Motor neuron (in vitro differentiated cells): ENCODE measurements at places on chromosomes 3 and 15.

- ATAC-seq, result no peak
Observed at GRCh38 chr3:52743152-52743551, 27.6 kb downstream of the NEK4 start.

DNA sequence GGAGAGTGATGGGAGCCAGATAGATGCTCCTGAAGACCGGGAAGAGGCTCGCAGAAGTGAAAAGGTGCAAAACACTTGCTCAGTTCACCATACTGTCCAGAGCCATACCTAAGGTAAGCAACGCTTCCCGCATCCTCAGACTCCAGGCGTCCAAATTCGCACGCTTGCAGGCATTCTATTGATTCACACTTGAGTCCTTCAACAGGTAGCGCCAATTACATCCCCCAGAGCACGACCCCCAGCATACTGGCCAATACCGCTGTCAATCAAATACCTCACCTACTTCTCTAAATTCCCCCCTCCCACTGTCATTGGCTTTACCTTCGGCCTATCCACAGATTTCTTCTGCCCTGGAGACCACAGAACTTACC is 361 bp upstream of the STXBP5L start:
- ATAC-seq, result no peak

DNA sequence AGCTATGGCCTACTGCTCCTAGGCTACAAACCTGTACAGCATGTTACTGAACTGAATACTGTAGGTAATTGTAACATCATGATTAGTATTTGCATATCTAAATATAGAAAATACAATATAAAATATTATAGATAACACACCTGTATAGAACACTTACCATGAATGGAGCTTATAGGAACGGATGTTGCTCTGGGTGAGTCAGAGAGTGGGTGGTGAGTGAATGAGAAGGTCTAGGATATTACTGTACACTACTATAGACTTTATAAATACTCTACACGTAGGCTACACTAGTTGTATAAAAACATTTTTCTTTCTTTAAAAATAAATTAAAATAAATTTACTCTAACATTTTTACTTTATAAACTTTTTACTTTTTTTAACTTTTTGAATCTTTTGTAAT is 224.0 kb upstream of the CBLB start:
- no peak for ATAC-seq

- ATAC-seq, result no peak
Observed at GRCh38 chr3:116808725-116809124, 99.1 kb downstream of the TUSC7 start.

GRCh38 chr3:4721511-4721911 is 228.4 kb downstream of the ITPR1 start:
- ATAC-seq, result no peak

DNA sequence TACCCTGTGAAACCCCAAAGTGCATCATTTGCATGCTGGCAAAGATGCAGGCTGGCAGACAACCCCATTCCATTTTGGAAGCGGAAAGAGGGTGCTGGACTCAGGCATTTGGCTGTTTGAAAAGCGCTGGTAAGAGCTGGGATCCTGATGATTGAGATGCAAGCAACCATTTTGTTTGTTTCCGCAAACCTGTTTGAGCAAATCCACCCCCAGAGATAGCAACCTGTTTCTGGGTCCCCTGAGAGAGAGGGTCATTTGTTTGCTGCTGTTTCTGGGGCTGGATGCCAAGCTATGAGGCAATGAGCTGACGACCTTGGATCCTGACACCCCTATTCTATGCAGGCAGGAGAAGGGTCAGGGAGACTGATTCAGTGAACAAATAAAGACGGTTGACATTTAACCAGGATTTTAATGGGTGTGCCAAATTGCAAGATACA is 9.8 kb downstream of the SLC6A1 start:
- no peak for ATAC-seq

GRCh38 chr3:149559525-149559924 is 85.0 kb downstream of the TM4SF4 start:
- no peak for ATAC-seq

DNA sequence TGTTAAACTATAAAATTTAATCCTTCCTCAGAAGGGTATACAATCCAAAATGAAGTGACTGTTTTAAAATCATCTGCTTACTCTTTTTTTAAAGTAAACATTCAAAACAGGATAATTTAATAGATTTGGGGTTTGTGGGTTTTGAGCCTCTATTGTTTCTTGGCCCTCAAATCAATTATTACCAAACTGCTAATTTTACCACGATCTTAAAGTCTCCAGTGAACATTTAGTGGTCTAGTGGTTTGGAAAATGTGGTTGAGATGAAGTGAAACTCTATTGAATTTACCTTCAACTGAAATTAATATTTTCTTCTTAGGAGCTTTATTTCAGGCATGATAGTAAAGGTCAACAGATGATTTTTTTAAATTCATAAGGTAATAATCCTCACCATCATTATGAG is 11.2 kb upstream of the ATP11B start:
- ATAC-seq, result no peak

DNA sequence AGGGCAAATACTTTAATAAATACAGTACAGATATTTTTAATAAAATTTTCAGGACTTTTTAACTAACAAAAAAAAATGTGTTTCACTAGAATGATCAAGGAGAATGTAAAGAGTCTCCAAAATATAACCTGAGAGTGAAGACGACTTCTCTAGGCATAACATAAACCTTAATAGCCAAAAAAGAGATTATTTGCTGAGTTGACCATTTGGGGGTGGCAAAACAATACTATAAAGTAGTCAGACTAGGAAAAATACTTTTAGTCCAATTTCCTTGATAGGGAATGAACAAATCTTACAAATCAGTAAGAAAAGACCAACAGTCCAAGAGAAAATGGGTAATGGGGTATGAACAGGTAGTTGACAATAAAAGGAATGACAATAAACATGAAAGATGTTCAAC is 29.4 kb upstream of the GATM start:
- no peak for ATAC-seq

DNA sequence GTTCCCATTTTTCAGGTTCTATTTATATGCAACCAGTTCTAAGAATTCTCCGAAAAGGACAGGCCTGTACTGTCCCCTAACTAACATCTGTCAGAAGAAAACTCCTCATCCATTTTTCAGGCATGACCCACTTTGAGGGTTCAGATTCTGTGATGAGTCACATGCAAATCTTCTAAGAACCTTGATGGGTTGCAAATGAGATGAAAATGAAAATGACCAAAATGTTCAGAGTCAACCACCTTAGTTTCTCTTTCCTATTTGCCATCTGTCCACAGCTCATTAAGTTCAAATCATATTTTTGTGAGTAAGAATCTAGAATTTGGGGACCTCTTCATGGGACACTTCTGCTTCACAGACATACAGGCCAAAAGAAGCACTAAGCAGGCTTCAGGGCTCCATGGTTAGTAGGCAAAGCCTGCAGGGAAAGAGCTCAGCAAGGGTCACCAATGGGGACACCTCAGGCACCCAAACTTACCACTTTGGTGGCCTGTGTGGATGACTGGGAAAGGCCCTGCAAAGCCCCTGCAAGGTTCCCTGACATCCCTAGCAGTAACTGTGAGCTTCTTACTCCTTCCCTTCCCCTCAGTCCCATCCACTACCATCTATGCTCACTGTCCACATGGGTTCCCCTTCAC is 122.0 kb downstream of the WDR76 start:
- no peak for ATAC-seq

DNA sequence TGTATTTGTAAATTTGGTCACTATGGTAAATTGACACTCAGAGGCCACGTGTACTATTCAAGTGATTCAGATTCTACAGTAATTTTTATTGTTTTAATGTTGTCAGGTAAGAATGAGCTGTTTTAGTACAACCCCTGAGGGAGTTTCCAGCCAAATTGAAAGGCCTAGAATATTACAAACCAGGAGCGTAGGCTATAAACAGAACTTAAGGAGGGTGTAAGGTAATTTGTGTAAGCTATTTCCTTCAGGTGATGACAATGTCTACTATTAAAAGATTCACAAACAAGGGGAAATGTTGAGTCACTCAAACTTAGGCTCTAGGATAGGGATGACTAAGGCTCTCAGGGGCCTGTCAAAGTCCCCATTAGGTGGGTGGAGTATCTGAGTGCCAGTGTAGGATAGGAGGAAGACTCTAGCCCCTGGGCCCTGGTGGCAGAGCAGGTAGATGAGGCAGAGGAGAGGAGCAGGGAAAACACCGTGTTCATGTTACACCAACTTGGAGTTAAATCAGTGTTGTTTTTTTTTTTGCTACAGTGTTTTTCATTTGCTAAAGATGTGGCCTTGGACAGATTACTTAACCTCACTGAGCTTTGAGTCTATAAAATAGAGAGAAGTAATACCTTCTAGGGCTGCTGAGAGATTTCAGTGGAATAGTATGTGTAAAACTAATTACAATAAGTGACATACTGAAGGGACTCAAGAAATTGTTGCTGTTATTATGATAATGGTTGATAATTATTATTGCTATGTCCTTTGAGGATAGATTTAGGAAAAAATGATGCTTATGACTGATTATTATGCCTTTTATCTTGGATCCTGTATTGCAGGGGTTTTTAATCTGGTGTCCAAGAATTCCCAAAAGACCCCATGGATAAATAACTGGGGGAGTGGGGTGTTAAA is 10.3 kb downstream of the TM4SF1 start:
- no peak for ATAC-seq

- no peak for ATAC-seq
Observed at GRCh38 chr3:71591101-71591500, 7.6 kb upstream of the FOXP1 start.

GRCh38 chr15:72197460-72198355 is at the start of gene GRAMD2A:
TSS of gene GRAMD2A (minus strand) at chr15:72197787.
- peak; percentile 89 for ATAC-seq

GRCh38 chr3:189419038-189419437 is 212.2 kb upstream of the TP63 start:
- ATAC-seq, result no peak

- ATAC-seq, result no peak
Observed at GRCh38 chr3:105327662-105328337, 38.9 kb upstream of the ALCAM start.

- no peak for ATAC-seq
Observed at GRCh38 chr3:195097331-195098255, 173.4 kb downstream of the XXYLT1 start.

DNA sequence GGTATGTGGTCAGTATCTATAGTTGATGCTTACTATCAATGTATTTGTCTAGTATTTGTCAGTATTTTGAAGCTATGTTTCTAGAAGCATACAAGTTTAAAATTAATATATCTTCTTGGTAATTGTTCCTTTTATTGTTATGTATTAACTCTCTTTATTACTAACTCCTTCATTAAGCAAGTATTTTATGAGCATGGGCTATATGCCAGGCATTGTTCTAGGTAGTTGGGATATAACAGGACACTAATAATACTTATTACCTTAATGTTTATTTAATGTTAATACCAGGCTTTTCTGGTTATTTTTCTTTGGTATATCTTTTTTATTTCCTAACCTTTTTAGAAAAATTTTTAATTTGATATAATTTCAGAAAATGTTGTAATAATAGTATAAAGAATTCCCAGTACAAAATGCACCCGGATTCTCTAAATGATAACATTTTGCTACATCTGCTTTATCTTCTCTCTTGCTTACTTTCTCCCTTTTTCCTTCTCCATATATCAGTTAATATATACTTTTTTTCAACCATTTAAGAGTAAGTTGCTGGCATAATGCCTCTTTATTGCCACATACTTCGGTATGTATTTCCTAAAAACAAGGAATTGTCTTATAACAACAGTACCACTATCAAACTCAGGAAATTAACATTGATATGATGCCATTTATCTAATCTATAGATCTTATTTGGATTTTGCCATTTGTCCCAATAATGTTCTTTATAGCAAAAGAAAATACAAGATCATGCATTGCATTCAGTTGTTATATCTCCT is 30.9 kb downstream of the LRRC49 start:
- ATAC-seq, result no peak

DNA sequence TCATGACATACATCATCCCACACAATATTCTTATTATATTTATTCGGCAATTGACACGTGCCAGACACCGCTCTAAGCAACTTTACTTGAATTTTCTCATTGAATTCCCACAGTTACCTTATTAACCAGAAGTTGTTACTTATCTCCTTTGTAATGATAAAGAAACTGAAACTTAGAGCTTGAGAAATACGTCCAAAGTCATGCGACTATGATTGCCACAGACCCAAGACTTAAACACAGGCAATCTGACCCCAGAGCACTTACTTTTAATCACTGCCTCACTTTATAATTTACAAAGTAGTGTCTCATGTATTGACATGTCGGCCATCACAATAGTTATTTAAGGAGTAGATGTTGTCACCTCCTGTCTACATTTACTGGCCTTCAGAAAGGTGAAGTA is 64.7 kb downstream of the ATP13A4 start:
- ATAC-seq, result no peak

- ATAC-seq, result no peak
Observed at GRCh38 chr15:43150191-43150929, 17.0 kb downstream of the TMEM62 start.

GRCh38 chr3:97932387-97932801 is 39.8 kb downstream of the RIOX2 start:
- no peak for ATAC-seq

GRCh38 chr15:60611592-60612346 is 132.8 kb upstream of the ICE2 start:
- ATAC-seq, result no peak

DNA sequence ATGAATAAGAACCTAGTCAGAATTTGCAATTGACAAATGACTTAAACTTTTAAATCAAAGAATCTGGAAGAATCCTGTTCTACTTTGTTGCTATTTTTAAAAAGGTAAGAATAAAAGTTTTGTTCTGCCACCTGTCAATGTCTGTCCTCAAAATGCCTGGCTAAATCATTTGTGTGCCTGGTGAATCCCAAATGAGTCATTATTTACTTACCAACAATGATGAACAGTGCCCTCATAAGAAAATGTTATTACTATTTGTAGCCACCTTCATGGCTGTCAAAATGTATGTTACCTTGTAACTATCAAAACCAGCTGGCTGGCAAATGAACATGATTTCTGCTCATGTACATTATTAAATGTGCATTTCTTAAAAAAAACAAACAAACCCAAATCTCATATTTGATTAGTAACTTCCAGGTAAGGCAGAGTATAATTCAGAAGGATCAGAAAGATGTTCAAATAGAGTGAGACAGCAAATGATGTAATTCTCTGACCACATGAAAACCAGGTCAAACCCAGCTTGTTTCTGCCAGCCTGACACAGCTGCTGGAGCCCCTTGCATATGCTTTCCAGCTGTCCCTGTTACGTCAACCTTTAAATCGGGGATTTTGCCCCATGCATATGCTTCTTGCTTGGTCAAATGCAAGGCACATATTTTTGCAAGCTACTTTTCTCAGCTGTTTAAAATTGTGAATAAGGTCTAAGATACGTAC is 137.9 kb downstream of the SSR3 start:
- ATAC-seq, result peak; percentile 69

DNA sequence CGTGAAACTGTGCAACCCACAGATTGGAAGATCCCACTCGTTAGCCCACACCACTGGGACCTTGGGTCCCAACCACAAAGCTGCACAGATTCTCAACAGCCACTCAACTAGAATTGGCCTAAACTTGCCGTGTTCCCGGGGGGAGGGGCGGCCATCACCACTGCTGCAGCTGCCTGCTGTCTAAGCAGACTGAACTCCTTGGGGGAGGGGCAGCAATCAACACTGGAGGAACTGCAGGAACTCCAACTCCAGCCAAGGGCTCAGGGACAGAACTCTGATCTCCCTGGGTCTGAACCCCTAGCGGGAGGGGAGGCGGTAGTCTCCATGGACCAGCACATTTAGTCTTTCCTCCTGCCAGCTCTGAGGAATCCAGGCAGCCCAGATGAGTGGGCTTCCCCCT is 205.9 kb downstream of the RSL24D1 start:
- ATAC-seq, result no peak

GRCh38 chr15:31214864-31215489 is 111.7 kb upstream of the KLF13 start:
- peak; percentile 8 for ATAC-seq
